ENCODE measurements at places on chromosomes 13 and 19.

DNA sequence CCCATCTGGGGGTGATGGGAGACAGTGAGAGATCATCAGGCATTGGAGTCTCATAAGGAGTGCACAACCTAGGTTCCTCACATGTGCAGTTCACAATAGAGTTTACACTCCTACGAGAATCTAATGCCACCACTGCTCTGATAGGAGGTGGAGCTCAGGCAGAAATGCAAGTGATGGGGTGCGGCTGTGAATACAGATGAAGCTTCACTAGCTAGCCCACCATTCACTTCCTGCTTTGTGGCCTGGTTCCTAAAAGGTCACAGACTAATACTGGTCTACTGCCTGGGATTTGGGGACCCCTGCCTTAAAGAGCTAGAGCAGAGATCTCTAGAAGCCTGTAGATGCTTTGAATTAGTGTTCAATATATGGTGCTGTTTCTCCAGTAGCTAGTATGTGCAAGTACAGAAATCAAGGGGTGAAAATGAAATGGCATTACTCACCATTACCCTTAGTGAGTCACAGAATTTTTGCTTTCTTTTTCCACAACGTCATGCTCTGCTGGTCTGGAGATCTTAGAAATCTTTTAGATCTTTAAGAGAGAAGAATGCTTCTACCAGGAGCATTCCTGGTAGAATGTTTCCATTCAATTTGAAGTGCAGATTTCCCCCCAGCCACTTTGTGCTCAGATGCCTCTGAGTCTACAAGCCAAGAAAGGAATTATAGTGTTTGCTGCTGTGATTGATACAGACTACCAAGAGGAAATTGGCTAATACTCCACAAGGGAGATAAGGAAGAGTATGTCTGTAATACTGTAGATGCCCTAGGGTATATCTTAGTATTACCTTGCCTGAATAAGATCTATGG, 2301.2 kb downstream of the PCDH9 start:
- DNase-seq = peak; percentile 6

- no peak for DNase-seq
Measured at GRCh38 chr13:110914081-110914330, 863 bp downstream of the ANKRD10 start.

DNA sequence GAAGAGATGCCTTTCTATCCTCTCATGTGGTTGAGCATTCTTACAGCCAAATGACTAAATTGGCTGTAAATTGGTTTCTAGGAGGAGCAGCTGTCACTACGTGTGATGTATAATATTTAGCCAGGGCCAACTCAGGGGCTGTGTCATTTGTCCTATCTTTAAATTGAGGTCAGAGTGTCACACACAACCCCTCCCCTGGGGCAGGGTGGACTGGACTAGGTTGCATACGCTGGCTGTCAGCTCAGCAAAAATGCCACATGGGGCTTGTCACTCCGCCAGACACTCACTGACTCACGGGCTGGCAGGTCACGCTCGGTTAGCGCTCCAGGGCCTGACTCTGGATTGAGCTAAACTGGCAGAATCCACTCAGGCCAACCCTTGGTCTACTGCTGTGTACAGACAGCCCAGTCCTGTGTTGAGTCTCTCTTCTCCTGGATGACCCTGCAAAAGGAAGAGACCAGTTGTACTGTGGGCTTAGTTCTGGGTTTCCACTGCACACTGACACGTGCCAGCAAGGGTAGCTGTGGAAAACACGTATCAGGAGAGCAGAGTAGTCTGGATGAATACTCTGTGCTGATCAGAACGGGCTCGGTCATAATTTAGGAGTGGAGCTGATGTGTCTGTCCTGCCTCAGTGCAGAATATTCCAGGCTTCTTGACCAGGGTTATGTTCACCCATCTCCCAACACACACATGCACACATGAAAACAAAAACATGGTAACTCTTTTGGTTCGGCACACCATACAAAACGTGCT, 29.1 kb downstream of the SHISA2 start:
- DNase-seq = peak; percentile 44

GRCh38 chr13:35621989-35622388, 145.5 kb upstream of the MAB21L1 start:
- DNase-seq = no peak

- DNase-seq = no peak
Measured at GRCh38 chr19:2476451-2477140, 669 bp downstream of the GADD45B start.
